Articular chondrocyte of knee joint (primary cell): ENCODE measurements at places on chromosomes 1 and 21. TPM values are rescaled to one million over a fixed set of nuclear protein-coding genes. Genes with fewer than 3 reads are reported as not detected.

Gene LENEP
- not detected in 2 replicates for total RNA-seq

Gene CLCNKB
- total RNA-seq, result 0.54 and 0.78 TPM in 2 replicates

Gene C1orf167
- 0.43 and 0.52 TPM in 2 replicates for total RNA-seq

Gene RAB13
- 58.9 and 67.0 TPM in 2 replicates for total RNA-seq

Gene PSMA5
- total RNA-seq, result 53.7 and 75.5 TPM in 2 replicates

Gene LCE3E
- total RNA-seq, result not detected in 2 replicates

Gene TNNT2
- total RNA-seq, result not detected in 2 replicates

Gene HIVEP3
- 1.0 and 1.2 TPM in 2 replicates for total RNA-seq

Gene SPATA46
- total RNA-seq, result not detected in 2 replicates

Gene RGS8
- total RNA-seq, result 0.78 and 1.5 TPM in 2 replicates

Gene KCNT2
- 4.7 and 5.1 TPM in 2 replicates for total RNA-seq

Gene RASSF5
- 2.6 and 2.9 TPM in 2 replicates for total RNA-seq

Gene KANK4
- total RNA-seq, result not detected in 2 replicates

Gene CLDN19
- not detected in 2 replicates for total RNA-seq

Gene DCST1
- total RNA-seq, result not detected in 2 replicates

Gene KIRREL1
- total RNA-seq, result 152 and 159 TPM in 2 replicates

Gene PTPN14
- 79.3 and 99.9 TPM in 2 replicates for total RNA-seq

Gene ACKR1
- not detected in 2 replicates for total RNA-seq

Gene HEYL
- total RNA-seq, result under 0.01 TPM in 1 of 2 replicates, not detected in the other

Gene ACBD3
- 100.0 and 105 TPM in 2 replicates for total RNA-seq

Gene C2CD2
- 22.9 and 27.8 TPM in 2 replicates for total RNA-seq

Gene MROH9
- total RNA-seq, result 0.22 and 0.26 TPM in 2 replicates

Gene FCER1A
- not detected in 2 replicates for total RNA-seq

Gene LPGAT1
- total RNA-seq, result 53.6 and 58.5 TPM in 2 replicates

Gene LRRC38
- total RNA-seq, result not detected in 2 replicates

Gene CFHR1
- total RNA-seq, result 1.0 and 1.5 TPM in 2 replicates

Gene AMPD1
- not detected in 2 replicates for total RNA-seq

Gene CRYBG2
- total RNA-seq, result not detected in 2 replicates

Gene CD1E
- total RNA-seq, result not detected in 2 replicates

Gene TFAP2E
- total RNA-seq, result 0.54 and 0.65 TPM in 2 replicates

Gene ADSS2
- total RNA-seq, result 56.6 and 66.8 TPM in 2 replicates

Gene IFI44L
- 4.8 and 21.2 TPM in 2 replicates for total RNA-seq

Gene RGS1
- 0.43 TPM in 1 of 2 replicates, not detected in the other for total RNA-seq

Gene FAM177B
- not detected in 2 replicates for total RNA-seq

Gene LGALS8
- 100 and 117 TPM in 2 replicates for total RNA-seq

Gene SLC22A15
- 10.5 and 19.5 TPM in 2 replicates for total RNA-seq

Gene CPLANE2
- 7.8 and 8.2 TPM in 2 replicates for total RNA-seq

Gene PALMD
- total RNA-seq, result 38.3 TPM in 2 replicates

Gene LCE1D
- not detected in 2 replicates for total RNA-seq

Gene TAS1R3
- total RNA-seq, result under 0.01 and 0.22 TPM in 2 replicates

Gene TFF1
- 0.65 TPM in 1 of 2 replicates, not detected in the other for total RNA-seq

Gene FOXD2
- total RNA-seq, result 3.5 and 4.4 TPM in 2 replicates

Gene SLC19A2
- total RNA-seq, result 7.4 and 10.3 TPM in 2 replicates

Gene IFI44
- 34.0 and 42.8 TPM in 2 replicates for total RNA-seq

Gene TMEM82
- not detected in 2 replicates for total RNA-seq
